Stimulated activated naive B cell treated with anti-CD40 and anti-IgM and Interleukin-4, amounts not matched to agents 10 μg/mL and 1 μg/mL and 100 μg/mL, for 72 hours (primary cell): ENCODE measurements at places on chromosomes 2 and 18.
A peak's percentile ranks its signal among the peaks of the same experiment; 100 is the strongest.

DNA sequence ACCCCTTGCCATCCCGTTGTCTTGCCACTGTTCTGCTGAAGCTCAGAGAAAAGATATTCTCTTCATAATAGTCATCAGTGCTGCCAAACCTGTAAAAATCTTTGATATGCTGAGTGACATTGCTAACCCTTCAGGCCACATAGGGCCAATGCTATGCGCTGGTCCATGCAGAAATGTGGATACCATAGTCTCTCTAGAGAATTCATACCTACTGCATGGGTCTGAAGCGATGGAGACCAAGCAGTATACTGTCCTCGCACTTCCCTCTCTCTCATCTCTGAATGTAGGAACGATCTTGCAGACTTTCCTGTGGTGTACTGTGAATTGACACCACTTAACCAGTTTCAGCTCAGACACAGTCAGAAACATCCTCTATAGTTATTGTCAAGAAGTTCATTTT, 17.9 kb upstream of the ANKRD44 start:
- DNase-seq, result no peak

- peak; percentile 18 for DNase-seq
These were observed 767 bp upstream of the NPPC start for GRCh38 chr2:231926761-231927565.

GRCh38 chr2:226726546-226726945, 73.1 kb downstream of the IRS1 start:
- no peak for DNase-seq

GRCh38 chr2:46461709-46462171, 17.6 kb upstream of the TMEM247 start:
- DNase-seq, result peak; percentile 35

DNA sequence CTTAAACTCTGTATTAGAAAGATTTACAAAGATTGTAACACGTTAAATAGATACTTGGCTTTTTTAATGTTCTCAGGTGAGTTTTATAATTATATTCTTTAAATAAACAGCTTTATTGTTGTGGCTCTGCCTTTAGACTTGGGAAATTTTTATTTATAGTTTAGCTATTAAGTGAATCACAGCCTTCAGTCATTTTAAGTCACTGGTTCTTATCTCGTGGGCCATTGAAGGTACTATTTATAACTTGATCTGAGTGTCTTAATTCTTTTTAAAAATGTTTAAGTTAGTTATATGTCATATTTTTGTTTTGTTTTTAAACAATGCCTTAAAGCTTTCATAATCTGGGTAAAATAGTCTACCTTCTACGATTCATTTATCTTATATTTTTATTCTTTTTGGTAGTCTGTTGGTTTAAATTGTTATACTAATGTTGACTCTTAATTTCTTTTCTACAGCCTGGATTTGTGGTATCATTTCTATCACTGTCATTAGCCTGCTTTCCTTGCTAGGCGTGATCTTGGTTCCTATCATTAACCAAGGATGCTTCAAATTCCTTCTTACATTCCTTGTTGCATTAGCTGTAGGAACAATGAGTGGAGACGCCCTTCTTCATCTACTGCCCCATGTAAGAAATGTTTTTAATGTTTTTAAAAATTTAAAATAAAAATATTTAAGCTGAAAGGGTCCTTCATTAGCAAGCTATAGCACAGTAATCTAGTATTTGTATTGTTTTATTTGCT, 49.3 kb downstream of the SLC39A10 start:
- DNase-seq, result no peak

GRCh38 chr2:216546641-216547403, 48.2 kb downstream of the RPL37A start:
- DNase-seq, result no peak

- DNase-seq, result no peak
These were observed 6.0 kb downstream of the GPC1 start for GRCh38 chr2:240441326-240441992.

- no peak for DNase-seq
These were observed 163.8 kb upstream of the HDAC4 start for GRCh38 chr2:239564587-239564986.

GRCh38 chr2:11330457-11331142, 13.8 kb downstream of the ROCK2 start:
- DNase-seq, result no peak

DNA sequence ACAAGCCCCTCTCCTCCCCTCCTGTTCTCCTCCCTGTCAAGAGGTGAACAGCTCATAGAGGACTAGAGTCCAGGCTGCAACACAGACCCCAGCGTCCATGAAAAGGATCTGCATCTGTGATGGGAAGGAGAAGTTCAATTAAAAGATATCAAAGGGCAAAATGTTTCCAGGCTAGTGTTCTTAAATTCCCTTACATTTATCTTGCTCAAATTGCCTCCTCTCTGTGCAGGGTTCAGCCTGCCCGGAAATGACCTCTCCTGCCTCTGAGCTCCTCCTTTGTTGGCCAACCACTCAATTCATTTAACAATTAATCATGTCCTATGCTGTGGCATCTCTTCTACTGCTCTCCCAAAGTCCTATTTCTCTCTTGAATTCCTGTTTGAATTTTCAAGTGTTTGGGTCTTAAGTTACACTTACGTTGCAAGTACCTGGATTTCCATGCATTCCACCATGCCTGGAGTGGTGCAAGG, 105.3 kb downstream of the TSN start:
- no peak for DNase-seq

DNA sequence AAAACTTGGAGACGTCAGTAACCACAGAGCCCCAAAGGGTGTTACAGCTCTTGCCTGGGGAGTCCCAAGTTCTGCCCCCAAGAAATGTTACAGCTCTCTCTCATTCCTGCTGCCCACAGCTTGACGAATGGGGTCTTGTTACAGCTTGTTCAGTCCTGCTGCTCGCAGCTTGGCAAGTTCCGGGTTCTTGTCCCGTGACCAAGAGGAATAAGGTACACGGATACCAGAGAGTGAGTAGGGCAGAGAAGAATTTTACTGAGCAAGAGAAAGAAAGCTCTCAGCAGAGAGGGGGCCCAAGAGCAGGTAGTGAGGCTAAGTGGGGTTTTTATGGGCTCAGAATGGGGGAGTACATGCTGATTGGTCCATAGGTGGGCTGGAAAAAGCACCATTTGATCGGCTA, 27.2 kb downstream of the SLC39A6 start:
- no peak for DNase-seq

GRCh38 chr2:18473241-18474181, 86.9 kb downstream of the RDH14 start:
- DNase-seq, result no peak

DNA sequence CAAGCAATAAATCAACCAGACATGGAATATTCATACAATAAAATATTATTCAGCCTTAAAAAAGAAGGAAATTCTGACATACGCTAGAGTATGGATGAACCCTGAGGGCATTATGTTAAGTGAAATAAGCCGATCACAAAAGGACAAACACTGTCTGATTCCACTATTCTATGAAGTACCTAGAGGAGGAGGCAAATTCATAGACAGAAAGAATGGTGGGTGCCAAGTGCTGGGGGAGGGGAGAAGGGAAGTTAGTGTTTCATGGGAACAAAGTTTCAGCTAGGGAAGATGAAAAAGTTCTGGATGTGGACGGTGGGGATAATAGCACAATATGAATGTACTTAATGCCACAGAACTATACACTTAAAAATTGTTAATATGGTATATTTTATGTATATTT, 19.8 kb downstream of the SMAD7 start:
- no peak for DNase-seq

DNA sequence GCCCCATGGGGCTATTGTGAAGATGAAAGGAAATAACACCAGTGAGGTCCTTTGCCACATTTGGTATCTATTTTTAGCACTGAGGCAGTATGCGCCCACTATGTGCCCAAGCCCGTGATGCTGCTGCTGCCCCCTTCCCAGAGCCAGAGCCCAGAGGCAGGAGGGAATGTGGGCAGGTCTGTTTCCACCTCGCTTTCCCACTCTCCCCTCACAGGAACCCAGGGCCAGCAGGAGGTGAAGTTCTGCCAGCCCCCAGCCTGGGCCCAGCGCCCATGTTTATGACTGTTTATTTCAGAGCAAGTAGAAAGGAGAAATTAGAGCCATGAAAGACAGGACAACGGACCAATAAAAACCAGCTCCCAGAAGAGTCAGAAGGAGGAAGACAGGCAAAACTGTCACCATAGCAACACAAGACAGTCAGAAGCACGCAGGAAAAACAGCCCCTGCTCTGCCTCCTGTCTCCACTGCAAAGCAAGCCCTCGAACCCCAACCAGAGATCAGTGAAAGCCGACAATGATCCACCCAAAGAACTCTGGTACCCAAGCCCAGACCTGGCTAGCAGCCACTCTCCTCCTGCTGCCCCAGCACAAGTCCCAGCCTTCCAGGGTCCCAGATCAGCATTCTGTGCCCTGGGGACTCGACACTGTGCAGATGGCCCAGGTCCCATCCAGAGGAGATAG, 1.4 kb downstream of the CYRIA start:
- peak; percentile 66 for DNase-seq

DNA sequence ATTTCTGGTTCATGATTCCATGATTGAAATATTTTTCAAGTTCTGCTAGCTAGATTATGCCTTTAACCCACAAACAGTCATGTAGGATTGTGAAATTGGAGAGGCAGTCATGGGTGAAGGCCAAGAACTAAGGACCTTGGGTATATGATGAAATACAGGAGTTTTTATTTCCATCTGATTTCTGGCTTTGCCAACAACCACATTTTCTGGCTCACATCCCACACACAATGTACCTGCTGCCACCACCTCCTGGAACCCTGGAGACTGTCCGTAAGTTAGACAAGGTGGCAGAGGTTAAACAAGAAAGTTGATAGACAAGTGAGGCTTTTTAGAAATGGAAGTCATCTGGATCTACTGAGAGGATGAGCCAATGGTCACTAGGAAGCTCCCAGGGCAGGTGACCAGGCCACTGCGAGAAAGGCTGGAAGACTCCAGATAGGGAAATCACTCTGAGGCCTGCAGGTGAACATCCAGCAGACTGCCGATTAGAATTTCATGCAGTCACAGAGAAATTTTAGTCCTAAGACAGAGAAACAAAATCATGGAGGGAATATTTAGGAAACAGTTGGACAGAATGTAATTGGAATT, 402.0 kb downstream of the ALK start:
- DNase-seq, result no peak
